Bladder microvascular endothelial cell (primary cell): ENCODE measurements at places on chromosomes 7 and 10. TPM values are rescaled to one million over a fixed set of nuclear protein-coding genes. Genes with fewer than 3 reads are reported as not detected.

PTER gene
- 3.4 and 6.4 TPM in 2 replicates for total RNA-seq

HSPB1 gene
- 71.7 and 122 TPM in 2 replicates for total RNA-seq

SPAM1 gene
- total RNA-seq = not detected in 2 replicates

MKI67 gene
- 16.8 and 23.2 TPM in 2 replicates for total RNA-seq

PVRIG gene
- total RNA-seq = not detected in 2 replicates

FAM200A gene
- 2.9 and 4.8 TPM in 2 replicates for total RNA-seq
